ENCODE measurements at places on chromosomes 3 and 15.
A peak's percentile ranks its signal among the peaks of the same experiment; 100 is the strongest.

- no peak for DNase-seq
Observed at GRCh38 chr3:189776149-189776824, 145.1 kb downstream of the TP63 start.

DNA sequence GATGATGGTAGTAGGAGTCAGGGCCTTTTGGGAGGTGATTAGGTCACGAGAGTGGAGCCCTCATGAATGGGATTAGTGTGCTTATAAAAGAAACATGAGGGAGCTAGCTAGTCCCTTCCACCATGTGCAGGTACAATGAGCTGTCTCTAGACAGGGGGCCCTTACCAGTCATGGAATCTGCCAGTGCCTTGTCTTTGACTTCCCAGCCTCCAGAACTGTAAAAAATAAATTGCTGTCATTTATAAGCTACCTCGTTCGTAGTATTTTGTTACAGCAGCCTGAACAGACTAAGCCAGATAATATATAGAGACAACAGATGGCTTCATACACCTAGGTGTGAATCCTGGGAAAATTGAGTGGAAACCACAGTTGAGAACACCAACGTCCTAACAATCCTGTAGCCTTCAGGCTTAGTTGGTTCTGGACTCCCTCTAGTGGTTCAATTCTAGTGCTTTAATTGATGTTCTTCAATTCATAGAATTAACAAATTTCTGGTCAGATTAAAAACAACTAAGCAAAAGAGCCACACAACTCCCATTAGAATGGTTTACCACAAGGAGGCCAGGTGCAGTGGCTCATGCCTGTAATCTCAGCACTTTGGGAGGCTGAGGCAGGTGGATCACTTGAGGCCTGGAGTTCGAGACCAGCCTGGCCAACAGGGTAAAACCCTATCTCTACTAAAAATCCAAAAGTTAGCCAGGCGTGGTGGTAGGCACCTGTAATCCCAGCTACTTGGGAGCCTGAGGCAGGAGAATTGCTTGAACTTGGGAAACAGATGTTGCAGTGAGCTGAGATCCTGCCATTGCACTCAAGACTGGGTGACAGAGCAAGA lies 21.3 kb upstream of the GATM start:
- peak; percentile 66 for DNase-seq

- no peak for DNase-seq
Observed at GRCh38 chr15:27241943-27242342, 271.0 kb downstream of the GABRG3 start.

DNA sequence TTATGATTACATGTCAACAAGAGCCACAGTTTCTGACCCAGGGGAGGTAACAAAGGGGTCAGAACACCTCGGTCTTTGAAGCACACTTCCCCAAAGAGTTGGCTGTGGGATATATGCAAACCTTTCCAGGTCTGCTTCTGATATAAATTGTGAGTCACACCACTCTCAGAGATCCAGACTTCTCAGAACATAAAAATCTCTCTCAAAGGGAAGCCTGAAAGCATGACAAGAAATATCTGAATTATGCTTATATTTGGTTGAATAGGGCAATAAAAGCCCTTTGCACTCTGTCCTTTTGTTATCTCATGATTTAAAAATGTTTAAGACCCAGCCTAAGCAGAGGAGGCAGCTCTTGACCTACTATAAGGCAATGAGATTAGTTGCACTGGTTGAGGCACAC lies 56.8 kb downstream of the MYH15 start:
- DNase-seq: peak; percentile 55

DNA sequence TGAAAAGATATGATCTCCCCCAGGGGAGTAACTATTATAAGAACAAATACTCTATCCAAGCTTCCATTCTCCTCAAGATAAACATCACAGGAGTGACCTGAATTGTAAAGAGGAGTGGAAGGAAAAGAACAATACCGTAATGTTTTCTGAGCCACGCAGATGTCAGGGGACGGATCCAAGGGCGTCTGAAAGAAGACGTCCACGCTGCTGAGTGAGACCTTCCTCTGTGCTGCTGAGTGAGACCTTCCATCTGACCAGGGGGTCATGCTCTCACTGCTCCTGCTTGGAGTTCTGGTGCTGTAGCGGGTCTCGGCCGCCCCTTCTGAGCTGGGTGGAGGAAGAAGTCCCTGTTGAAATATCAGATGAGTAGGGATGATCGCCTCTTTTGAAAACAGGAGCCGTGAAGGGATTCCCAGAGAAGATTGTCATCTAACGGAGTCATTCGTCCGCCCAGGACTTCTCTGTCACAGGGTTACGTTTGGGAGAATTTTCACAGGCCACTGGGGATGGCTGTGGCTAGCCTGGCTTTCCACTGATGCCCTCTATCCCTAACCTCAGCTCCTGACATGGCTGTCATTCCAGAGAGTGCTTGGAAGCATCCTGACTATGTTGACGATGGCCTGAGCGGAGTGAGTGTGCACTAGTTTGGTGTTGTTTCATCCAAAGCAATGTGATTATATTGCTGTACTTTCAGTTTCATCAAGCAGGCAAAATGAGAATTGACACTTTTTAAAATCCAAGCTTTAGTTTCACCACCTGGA lies 184.9 kb downstream of the APBA2 start:
- DNase-seq: no peak

DNA sequence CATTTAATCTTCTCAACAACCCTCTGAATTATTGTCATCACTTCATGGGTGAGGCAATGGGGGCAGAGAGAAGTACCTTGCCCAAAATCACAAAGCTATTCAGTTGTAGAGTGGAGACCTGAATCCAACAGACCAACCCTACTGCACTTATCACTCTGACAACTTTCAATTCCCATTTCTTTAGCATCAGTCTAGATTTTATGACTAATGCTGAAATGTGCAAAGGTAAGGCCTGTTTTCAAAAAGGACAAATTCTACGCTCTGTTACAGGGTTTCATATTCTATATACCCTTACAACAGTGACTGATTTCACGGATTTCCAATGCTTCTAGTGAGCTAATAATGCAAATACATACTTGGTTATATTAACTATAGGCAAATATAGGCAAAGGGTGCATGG lies 286.0 kb downstream of the ADAMTS17 start:
- DNase-seq: no peak

- no peak for DNase-seq
Observed at GRCh38 chr3:184474897-184475296, 86.7 kb upstream of the EPHB3 start.

- DNase-seq: no peak
Observed at GRCh38 chr3:140794507-140794906, 116.6 kb downstream of the TRIM42 start.

GRCh38 chr3:27279123-27279522 lies 90.1 kb downstream of the NEK10 start:
- DNase-seq: peak; percentile 32

DNA sequence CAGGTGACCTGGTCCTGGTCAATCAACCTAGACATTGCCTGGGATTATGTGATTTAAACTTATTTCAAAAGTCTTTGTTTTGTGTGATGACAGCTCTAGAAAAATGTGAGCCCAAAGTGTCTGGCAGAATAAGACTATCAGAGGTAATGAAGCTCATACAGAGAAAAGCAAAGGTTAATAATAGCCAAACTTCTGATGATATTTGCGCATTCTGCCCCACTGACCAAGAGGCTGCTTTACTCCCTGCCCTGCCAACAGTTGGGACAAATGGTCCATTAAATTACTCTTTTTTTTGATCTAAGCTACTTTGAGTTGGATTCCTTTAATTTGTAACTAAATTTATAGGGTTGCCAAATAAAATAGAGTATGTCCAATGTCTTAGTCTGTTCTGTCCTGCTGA lies 911.2 kb downstream of the MCTP2 start:
- no peak for DNase-seq

DNA sequence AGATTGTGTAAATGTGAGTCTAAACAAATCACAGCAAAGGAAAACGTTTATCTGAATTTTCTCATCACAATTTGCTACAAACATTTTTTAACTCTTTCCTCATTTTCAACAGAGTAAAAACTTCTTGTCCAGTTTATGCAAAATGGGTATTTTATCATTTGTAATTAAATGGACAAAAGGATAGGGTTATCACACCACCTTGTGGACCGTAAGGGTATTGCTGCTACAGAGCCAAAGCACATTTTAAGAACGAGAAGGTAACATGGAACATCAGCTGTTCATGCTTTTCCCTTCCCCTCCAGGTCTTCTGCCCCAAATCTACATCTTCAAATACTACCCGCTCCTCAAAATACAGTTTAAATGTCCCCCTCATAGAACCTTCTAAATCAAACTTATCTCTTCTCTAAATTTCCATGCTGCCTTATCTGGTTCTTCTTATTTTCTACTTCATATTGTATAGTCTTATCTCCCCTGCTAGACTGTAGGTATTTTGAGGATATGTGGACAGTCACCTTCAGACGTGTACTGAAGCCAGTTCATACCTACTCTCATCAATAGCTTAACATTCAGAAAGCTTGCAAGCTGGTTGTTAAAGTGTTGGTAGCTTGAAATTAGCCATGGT lies 12.8 kb upstream of the SETMAR start:
- peak; percentile 47 for DNase-seq

DNA sequence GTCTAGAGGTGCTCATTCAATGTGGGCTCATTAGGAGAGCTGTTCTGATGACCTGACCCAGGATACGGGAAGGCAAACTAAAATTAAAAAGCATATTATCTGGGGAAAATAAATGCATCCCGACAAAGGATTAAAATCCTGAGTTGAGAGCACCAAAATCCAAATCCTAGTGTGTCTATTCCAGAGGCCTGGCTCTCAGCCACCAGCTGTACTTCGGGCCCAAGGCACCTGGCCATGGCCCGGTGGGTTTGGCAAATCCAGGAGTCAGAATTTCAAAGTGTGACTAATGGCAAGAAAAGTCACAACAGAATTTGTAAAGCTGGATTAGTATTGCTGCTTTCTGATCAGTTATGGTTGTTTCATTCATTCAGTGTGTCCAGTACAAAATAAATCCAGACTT lies 2.6 kb upstream of the LYSMD4 start:
- DNase-seq: no peak

- DNase-seq: no peak
Observed at GRCh38 chr15:81043281-81043934, 42.7 kb downstream of the TLNRD1 start.

DNA sequence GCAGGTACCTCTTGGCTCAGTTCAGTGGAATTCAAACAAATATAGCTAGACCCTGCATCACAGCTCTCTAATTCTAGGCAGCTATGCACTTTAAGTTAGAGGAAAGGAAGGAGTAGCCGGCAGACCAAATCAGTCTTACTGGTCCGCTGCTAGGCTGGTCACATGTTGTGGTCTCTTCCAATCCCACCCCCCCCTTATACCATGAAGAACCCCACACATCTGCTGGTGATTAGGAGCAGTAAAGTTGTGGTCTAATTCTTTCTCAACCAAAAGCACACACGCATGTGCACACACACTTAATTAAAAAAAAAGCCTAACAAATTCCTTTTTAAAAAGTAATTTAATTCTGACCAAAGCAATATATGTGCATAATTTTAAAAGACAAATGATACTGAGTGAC lies 16.7 kb upstream of the SH3GL3 start:
- peak; percentile 15 for DNase-seq

GRCh38 chr3:174436367-174436766 lies 422.8 kb upstream of the NAALADL2 start:
- DNase-seq: no peak

DNA sequence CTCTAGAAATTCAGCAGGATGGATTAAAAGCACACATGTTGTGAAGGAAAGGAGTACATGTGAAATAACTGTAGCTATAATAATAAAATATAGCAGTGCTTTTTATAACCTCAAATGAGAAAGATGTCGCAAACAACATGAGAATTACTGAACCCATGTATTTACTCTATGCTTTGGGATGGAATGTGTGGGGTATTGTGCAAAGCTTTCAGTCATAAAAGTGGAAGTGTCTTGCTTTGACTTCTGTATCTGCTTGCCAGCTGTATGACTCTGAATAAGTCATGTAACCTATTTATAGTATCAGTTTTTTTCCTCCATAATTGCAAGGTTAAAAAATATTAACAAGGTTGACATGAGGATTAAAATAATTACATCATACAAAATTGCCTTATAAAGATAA lies 519.3 kb upstream of the CADM2 start:
- no peak for DNase-seq

- no peak for DNase-seq
Observed at GRCh38 chr3:97161169-97161568, 346.8 kb downstream of the EPHA6 start.

DNA sequence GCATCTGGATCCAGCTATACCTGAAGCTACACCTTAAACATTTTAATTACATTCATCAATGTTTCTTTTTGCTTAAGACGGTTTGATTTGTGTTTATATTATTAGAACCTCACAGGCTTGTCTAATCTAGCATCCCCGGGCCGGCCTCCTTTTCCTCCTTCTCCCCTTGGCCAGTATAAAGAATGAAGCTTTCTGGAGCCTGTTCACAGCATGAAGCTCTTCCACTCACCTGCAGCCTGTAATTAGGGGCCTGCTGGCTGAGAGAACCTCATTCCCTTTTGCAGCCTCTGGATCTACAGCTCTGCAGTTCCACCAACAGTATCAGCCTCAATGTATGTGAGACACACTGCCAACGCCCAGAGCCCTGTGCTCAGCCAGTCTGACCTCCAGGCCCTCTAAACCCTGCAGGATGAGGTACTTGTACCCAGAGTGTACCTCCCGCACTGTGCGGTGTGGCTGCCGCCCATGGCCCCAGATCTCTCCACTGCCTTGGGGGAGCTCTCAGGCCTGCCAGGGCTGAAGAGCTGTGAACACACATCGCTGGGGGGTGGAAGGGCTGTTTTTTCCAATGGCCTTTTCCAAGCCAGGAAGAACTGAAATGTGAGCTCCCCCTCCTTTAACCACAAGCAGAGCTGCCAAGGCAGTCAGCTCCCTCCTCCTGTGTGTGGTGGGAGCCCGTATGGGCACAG lies 114.7 kb upstream of the ALDH1A3 start:
- peak; percentile 83 for DNase-seq

DNA sequence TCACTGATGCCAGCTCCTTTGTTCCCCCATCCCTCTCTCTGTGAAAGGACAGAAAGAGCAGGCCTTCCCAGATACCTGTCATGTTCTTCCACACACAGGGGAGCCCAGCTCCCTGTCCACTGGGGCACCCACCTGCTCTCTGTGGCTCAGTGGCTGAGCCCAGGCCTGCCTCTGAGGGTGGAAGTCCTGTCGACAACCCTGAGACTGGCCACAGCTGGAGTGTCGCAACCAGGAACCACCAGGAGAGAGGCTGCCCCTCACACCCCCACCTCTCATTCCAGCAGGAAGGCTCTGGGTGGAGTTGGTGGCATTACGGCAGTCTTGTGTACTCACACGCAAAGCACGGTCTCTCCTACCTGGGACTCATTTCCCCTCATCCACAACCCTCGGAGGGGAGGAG lies 66.3 kb downstream of the MEGF11 start:
- no peak for DNase-seq

DNA sequence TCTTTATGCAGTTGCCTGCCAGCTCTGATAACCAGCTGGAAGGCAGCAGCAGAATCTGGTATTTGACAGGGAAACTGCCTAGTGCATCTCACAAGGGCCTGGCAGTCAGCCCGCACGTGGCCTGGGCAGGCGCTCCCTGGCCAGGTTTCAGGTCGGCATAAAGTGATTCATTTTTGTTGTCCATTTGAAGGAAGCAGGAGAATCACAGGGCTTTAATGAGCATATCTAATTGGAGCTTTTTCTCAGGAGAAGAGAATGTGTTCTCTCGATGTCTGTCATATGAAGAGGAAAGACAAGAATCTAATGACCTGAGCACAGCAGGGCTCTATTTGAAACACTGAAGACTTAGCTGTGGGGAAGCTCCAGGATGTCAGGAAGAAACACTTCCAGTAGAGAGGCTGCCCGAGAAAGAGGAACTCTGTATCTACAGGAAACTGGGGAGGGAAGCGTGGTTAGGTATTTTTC lies 98.8 kb upstream of the MB21D2 start:
- DNase-seq: peak; percentile 14

GRCh38 chr3:150739877-150740645 lies 22.9 kb downstream of the SIAH2 start:
- DNase-seq: no peak
